Small intestine (tissue), 16 donors: ENCODE measurements at places on chromosomes 11 and 22. TPM values are rescaled to one million over a fixed set of nuclear protein-coding genes. Genes with fewer than 3 reads are reported as not detected.
A peak's percentile ranks its signal among the peaks of the same experiment; 100 is the strongest.

Gene PHETA2
- 8.9 TPM for polyA plus RNA-seq

GRCh38 chr22:22697377-22698117 is 53.1 kb downstream of the GGTLC2 start:
- H3K27ac ChIP-seq: no peak overlapping the region
- DNase-seq: no peak
- no peak overlapping the region for H3K4me3 ChIP-seq
- H3K36me3 ChIP-seq: no peaks in the 10 kb centered on the region
- peaks cover 15% of the 10 kb centered on the region for H3K4me1 ChIP-seq
- H3K27me3 ChIP-seq: no peaks in the 10 kb centered on the region

DNA sequence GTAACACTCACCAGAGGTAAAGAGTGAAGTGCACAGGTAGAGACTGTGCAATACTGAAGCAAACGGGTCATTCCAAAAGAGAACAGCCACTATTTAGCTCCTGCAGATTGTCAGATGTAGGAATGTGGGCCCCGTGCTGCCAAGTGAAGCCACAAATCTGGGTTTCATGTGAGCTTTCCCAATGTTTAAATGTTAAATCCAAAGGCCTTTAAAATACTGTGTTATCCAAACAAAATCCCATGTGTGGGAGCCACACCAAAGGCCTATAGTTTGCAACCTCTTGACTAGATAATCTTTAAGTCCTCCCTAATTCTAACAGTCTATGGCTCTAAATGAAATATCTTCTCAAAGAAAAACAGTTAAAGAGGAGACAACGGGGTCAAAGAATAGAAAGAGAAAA is 43.3 kb downstream of the RBFOX2 start:
- no peaks in the 10 kb centered on the region for H3K27me3 ChIP-seq
- H3K36me3 ChIP-seq: no peaks in the 10 kb centered on the region
- peaks cover 15% of the 10 kb centered on the region for H3K4me1 ChIP-seq
- no peak overlapping the region for H3K4me3 ChIP-seq
- no peak for DNase-seq

GRCh38 chr22:24996420-24996952 is 44.0 kb downstream of the KIAA1671 start:
- peak overlapping the region; percentile 6 for H3K27ac ChIP-seq
- peaks cover 23% of the 10 kb centered on the region for H3K36me3 ChIP-seq
- no peaks in the 10 kb centered on the region for H3K27me3 ChIP-seq
- peak; percentile 44 for DNase-seq
- no peak overlapping the region for H3K4me3 ChIP-seq

GRCh38 chr11:125256541-125257189 is 92.1 kb downstream of the PKNOX2 start:
- no peaks in the 10 kb centered on the region for H3K27me3 ChIP-seq
- H3K4me1 ChIP-seq: no peaks in the 10 kb centered on the region

DNA sequence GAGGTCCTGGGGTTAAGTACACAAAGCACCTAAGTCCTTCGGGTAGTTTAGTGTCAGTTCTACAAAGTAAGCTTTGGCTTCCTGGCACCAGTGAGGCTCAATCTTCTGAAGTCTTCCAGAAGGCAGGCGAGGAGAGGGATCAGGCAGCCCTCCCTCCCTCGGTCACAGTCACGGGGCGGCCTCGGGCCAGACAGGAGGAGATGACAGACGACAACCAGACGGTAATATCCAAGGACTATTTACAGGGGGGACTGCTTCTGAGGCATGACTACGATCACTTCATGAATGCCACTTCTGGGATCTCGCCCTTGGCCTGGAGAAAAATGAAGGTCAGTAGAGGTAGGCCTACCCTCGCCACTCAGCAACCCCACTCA is 383 bp upstream of the TMEM223 start:
- H3K36me3 ChIP-seq: peaks cover 31% of the 10 kb centered on the region
- peak overlapping the region; percentile 43 for H3K27ac ChIP-seq
- no peak for DNase-seq
- H3K4me3 ChIP-seq: no peak overlapping the region

GRCh38 chr22:50544078-50544745 is 1.5 kb upstream of the KLHDC7B start:
- H3K27ac ChIP-seq: peak overlapping the region; percentile 80
- DNase-seq: peak; percentile 76
- H3K4me1 ChIP-seq: peaks cover under 1% of the 10 kb centered on the region
- H3K4me3 ChIP-seq: peak overlapping the region; percentile 19
- no peaks in the 10 kb centered on the region for H3K36me3 ChIP-seq

DNA sequence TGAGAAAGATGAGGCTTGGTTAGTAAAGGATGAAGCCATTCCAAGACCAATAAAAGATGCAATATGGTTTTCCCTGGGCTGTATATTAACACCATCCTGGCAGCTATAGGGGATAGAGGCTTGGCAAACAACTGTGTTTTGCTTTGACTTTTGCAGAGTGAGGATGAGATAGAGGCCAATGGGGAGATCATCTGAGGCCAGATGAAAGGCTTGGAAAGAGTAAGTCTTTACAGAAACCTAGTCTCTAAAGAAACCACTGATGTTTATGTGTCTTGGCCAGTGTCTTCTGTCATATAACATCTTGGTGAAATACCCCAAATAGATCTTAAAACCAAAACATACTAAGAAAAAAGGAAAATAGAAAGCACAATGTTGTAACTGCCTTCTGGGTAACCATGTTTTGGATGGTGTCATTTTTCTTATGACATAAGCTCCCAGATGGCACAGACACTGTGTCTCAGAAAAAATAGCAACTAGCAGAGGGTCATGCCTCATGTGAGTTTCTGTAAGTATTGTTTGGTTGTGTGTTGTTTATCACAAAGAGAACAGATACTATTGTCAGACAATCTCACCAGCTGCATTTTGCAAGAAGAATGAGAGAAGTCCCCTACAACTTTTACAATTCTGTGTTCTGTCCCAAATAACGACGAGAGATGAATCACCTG is 305.4 kb downstream of the ST3GAL4 start:
- no peaks in the 10 kb centered on the region for H3K36me3 ChIP-seq
- no peaks in the 10 kb centered on the region for H3K4me1 ChIP-seq
- H3K27me3 ChIP-seq: no peaks in the 10 kb centered on the region
- no peak overlapping the region for H3K27ac ChIP-seq

DNA sequence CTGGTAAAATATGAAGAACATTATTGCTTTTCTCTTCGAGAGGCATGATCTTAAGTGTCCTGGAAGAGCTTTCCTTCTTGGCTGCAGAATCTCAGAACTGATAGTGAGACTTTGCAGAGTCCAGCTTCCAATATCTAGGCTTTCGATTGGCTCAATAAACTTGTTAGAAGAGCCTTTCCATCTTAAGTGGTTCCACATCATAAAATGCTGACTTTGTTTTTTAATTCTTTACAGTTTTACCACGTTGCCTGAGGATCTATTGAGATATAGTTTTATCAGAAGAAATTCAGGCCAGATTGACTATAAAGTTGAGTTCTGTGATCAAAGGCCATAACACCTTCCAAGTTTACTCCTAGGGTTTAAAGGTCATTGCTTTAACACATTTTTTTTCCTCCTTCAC is 15.6 kb upstream of the DNAJB7 start:
- peak; percentile 69 for DNase-seq
- peak overlapping the region; percentile 81 for H3K27ac ChIP-seq
- H3K4me3 ChIP-seq: no peak overlapping the region
- H3K27me3 ChIP-seq: no peaks in the 10 kb centered on the region
- no peaks in the 10 kb centered on the region for H3K4me1 ChIP-seq

- peaks cover 12% of the 10 kb centered on the region for H3K36me3 ChIP-seq
- no peak overlapping the region for H3K27ac ChIP-seq
- DNase-seq: no peak
- H3K4me1 ChIP-seq: peaks cover 20% of the 10 kb centered on the region
- H3K4me3 ChIP-seq: no peak overlapping the region
Observed at GRCh38 chr11:44731685-44732430, 5.1 kb downstream of the TSPAN18 start.

GRCh38 chr22:47569389-47570299 is 807.2 kb downstream of the TBC1D22A start:
- H3K36me3 ChIP-seq: no peaks in the 10 kb centered on the region
- H3K27me3 ChIP-seq: no peaks in the 10 kb centered on the region
- H3K27ac ChIP-seq: no peak overlapping the region
- no peak overlapping the region for H3K4me3 ChIP-seq
- H3K4me1 ChIP-seq: no peaks in the 10 kb centered on the region
- no peak for DNase-seq

- DNase-seq: peak; percentile 61
- H3K36me3 ChIP-seq: no peaks in the 10 kb centered on the region
- H3K4me1 ChIP-seq: no peaks in the 10 kb centered on the region
Observed at GRCh38 chr22:44667829-44668189, 34.2 kb upstream of the PRR5 start.

DNA sequence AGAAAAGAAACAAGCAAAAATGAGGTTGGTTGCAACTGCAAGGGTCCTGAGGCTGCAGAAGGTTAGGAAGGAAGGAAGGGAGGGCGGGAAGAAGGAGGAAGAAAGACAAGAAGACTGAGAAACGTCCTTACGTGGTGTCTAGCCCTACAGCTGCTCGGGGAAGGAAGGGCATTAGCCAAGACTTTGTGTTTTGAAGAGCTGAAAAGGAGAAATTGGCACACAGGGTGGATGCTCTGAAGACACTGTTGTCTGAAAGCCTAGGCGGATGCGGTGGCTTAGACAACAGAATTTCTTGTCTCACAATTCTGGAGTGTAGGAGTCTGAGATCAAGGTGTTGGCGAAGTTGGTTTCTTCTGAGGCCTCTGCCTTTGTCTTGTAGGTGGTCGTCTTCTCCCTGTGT is 60.7 kb downstream of the MCM5 start:
- no peak overlapping the region for H3K4me3 ChIP-seq
- no peaks in the 10 kb centered on the region for H3K27me3 ChIP-seq
- H3K27ac ChIP-seq: no peak overlapping the region

DNA sequence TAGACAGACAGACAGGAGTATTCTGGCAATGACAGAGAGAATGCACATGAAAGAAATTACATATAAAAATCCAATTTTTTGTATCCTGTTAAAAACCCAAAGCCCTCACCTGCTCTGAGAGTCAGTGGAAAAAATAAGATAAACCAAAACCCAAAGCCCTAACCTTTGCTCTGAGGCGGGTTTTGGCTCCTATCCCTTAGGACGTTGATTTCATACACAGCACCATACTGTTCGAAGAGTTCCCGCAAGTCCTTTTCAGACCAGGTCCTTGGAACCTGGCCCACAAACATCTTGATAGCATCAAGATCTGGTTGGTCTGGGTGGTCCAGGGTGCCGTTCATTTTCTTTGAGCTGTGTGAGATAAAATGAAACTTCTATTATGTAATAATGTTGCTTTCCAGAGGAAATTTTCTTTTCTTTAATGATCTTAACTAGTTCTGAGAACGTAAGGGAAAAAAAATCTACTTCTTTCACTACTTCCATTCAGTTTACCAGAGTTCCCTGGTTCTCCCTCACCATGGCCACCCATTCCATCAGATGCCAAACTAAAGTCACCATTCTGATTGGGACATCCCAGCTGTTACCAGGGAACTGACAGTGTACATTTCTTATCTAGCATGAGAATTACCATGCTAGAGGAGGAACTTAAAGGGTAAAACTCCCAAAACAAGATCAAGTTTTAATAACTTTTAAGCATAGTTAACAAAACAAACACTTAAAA is 39.9 kb upstream of the RAPSN start:
- peaks cover 5% of the 10 kb centered on the region for H3K36me3 ChIP-seq
- H3K4me3 ChIP-seq: no peak overlapping the region
- no peak for DNase-seq
- H3K4me1 ChIP-seq: peaks cover 6% of the 10 kb centered on the region
- no peak overlapping the region for H3K27ac ChIP-seq
- H3K27me3 ChIP-seq: no peaks in the 10 kb centered on the region

- H3K27me3 ChIP-seq: no peaks in the 10 kb centered on the region
- no peak for DNase-seq
- H3K4me1 ChIP-seq: no peaks in the 10 kb centered on the region
- H3K27ac ChIP-seq: no peak overlapping the region
Observed at GRCh38 chr11:122112470-122113365, 3.3 kb downstream of the BLID start.

- peaks cover 4% of the 10 kb centered on the region for H3K4me1 ChIP-seq
- no peaks in the 10 kb centered on the region for H3K27me3 ChIP-seq
- H3K36me3 ChIP-seq: no peaks in the 10 kb centered on the region
- H3K27ac ChIP-seq: no peak overlapping the region
- no peak for DNase-seq
Observed at GRCh38 chr11:10931761-10932670, 74.2 kb upstream of the ZBED5 start.

- H3K36me3 ChIP-seq: no peaks in the 10 kb centered on the region
- H3K4me3 ChIP-seq: no peak overlapping the region
- no peak for DNase-seq
- H3K27ac ChIP-seq: no peak overlapping the region
- H3K27me3 ChIP-seq: peaks cover 1% of the 10 kb centered on the region
- H3K4me1 ChIP-seq: peaks cover 5% of the 10 kb centered on the region
Observed at GRCh38 chr11:123306531-123306930, 111.5 kb upstream of the CLMP start.

DNA sequence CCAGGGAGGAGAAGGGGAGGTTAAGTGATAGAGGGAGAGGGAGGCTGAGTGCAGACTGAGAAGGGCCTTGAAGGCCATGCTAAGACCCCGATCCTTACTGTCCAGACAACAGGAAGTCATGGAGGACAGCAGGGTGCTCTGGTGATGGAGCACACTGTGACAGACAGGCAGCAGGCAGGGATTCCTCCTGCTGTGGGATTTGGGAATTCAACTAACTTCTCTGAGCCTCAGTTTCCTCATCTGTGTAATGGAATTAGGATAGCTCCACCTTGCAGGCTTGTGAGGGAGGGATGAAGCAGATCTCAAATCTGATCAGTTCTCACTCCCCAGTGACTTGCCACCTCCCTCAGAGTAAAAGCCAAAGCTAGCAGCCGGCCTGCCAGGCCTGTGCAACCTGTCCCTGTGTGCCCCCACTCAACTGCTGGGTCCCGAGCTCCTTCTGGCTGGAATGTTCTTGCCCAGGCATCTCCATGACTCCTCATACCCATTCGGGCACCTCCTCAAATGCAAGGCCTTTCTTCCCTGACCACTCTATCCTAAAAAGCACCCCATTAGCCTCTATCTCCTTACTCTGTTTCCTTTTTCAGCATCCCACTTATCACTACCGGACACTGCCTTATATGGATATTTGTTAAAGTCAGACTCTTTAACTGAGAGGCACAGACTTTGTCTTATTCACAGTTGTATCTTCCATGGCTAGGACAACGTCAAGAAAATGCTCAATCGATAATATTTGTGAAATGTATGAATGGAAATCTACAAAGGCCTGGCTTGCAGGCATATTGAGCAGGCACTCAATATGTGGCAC is 9.5 kb downstream of the ARAP1 start:
- no peak overlapping the region for H3K4me3 ChIP-seq
- no peaks in the 10 kb centered on the region for H3K4me1 ChIP-seq
- no peaks in the 10 kb centered on the region for H3K27me3 ChIP-seq
- H3K36me3 ChIP-seq: peaks cover 43% of the 10 kb centered on the region
- no peak overlapping the region for H3K27ac ChIP-seq
